ENCODE measurements at places on chromosomes 1 and 21.

DNA sequence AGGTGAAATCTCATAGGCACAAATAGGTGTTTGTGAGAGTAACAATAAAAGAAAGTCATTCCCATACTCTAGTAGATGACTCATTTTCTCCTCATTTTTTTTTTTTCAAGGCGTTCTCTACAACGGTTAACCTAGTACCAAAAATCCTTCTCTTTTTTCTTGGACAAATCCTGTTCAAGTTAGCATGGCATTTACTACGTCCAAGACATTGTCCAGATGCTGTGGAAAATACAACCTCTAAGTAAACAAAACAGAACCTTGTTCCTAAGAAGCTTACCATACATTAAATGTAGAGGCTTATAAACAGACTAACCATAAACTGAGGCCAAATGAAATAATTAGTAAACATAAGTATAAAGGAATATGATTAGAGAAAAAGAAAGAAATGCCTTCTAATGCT, 76.2 kb upstream of the RGS4 start:
- DNase-seq, result no peak

DNA sequence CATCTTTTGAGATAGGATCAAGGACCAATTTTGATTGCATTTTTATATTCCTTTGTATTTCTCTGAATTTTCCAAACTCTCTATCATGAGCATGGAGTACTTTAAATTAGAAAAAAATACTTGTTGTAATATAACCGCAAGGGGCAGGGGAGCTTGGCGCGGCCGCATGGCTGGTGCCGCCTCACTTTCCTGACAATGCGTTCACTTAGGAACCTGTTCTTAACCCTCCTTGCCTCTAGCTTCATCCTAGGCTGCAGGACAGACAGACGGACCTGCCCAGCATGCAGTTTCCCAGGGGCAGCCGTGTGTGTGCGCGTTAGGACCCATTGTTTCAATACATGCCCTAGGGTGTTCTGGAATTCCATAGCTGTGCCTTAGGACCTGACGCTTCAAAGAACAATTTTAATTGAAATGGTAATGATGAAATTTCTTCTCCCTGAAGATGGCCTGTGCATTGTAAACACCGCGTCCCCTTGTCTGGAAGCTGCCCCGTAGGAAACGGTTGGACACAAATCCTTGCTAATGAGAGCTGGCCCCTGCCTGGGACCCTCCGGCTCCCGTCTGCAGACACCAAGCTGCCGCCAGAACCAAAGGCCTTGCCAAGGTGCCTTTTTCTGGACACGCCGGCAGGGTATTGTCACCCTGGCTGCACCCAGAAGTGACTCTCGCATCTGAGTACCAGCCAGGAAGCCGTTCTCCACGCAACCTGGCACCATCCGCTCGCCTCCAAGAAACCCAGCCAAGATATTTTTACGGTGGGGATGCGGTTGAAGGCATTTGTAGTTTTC, 466.4 kb downstream of the NPHP4 start:
- DNase-seq, result no peak

DNA sequence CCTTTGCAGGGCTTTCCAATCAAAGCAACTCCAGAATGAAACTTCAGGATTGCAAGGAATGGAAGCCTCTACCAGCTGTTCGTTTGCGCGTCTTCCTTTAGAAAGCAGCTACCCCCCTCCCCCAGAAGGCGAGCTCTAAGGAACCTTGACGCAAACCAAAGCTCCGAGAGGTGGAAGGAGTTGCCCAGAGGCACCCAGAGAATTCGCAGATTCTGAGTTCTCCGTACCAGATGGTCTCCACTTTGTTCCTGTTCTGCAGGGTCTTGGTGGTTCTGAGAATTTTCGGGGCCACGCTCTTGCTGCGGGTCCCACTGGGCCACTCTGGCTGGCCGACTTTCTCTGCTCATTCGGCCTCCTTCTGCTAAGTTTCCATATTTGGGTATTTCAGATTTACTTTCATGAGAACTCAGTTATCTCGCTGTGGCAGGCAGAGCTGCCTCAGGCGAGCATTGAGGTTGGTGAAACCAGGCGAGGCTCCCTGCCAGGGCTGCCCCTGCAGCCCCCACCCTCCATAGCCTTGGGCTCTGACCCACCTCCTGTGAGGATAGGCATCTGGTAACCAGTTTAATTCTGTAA, 801 bp downstream of the TRAF5 start:
- peak; percentile 39 for DNase-seq

DNA sequence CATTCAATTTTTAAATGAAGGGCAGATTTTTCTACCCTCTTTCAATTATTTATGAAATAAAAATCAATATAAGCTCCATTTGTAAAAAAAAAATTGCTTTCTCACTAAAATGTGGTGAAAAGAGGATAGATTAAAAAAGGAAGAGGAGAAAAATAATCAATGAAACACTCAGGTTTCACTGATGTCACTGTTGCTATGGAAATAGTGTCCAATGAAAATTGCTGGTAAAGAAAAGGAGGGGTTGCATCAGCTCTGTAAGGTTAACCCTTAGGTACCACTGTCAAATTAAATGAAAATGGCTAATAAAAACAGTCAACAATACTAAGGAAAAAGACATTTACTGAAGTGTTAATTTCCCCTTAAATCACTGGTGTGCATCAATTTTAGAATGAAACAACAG, 91.6 kb upstream of the TTC39A start:
- peak; percentile 39 for DNase-seq

- no peak for DNase-seq
Observed at GRCh38 chr1:57424231-57425027, 569 bp upstream of the DAB1 start.

DNA sequence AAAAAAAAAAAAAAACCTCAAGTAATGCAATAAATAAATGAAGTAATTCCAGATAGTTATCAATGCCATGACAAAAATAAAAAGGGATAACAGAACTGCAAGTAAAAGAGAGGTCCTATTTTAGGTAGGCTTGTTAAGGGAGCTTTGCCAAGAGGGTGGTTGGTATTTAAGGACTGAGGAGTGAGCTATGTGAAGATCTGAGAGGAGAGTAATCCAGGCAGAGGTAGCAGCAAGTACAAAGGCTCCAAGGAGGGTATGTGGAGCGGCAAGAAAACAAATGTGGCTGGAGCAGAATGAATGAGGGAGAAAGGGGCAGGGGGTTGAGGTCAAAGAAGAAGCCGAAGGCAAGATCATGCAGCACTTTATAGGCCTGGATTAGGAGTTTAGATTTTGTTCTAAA, 59.9 kb upstream of the CDC42BPA start:
- DNase-seq, result no peak

DNA sequence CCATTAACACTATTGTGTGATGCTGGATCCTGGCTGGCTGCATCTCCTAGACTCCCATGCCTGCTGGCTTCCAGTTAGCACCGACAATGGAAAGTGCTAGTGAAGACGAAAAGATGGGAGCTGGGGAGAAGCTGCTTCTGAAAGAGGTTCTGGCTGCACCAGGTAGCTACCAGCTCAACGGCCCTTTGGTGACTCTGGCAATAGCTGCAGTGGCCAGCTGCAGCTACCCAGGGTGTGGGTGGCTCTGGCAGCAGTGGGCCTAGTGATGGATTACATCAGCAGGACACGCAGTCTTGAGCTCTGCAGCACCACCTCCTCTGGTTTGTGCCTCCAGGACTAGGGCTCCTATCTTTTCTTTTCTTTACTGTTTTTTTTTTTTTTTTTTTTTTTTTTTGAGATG, 662.6 kb downstream of the MATN1 start:
- no peak for DNase-seq

- DNase-seq, result peak; percentile 62
Observed at GRCh38 chr1:247331172-247331524, 519 bp downstream of the ZNF496 start.

GRCh38 chr1:47002211-47002610, 21.3 kb upstream of the CYP4X1 start:
- DNase-seq, result no peak

DNA sequence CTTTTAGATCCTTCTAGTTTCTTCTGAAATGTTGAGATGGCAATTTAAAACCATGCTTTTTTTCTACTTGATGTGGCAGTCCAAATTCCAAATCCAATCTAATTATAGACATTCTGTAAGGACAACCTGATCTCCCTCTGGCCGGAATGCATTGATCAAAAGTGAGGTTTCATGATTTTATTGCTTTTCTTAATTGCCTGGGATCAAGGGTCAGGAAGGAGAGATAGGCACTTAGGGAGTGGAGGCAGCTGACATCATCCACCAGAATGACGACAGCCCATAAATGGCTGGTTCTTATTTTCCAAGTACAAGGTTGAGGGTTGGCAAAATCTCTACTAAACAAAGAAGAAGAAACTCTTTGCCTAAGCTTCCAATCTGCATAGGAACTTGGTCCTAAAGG, 46.4 kb upstream of the SCCPDH start:
- no peak for DNase-seq

- DNase-seq, result no peak
Observed at GRCh38 chr1:97784661-97785060, 136.2 kb downstream of the DPYD start.

DNA sequence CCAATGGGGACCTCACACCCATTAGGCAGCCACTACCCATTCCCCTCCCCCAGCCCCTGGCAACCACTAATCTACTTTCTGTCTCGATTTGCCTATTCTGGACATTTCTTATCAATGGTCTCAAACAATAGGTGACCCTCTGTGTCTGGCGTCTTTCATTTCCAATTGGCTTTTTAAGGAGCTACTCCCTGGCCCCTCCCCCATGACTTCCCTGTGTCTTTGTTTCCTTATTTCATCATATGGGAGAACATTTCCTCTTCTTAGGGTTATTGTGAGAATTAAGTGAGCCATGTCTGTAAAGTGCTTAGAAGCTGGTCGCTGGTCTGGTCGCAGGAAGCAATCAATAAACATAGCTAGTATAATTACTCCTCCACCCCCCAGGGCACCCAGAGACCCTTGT, 80.9 kb downstream of the SPSB1 start:
- DNase-seq, result no peak

GRCh38 chr21:15430577-15430976, 299.2 kb upstream of the USP25 start:
- no peak for DNase-seq

GRCh38 chr1:20233394-20233793, 47.1 kb upstream of the PLA2G2C start:
- DNase-seq, result peak; percentile 32

DNA sequence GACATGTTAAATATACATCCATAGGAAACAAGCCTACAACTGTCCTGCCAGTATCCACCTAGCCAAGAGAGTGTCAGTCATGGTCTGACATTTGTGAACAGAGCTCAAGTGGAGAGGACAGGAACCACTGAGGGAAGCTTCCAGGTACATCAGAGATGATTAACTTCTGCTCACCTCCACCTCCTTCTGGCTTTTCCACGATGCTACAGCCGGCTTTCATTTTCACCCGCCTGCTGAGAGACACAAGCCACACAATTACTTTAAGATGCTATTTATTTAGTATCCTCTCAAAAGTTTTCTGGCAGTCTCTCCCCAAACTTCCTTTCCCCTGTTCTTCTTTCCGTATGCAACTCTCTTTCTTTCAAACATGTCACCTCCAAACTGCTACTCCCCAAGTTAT, 2.1 kb downstream of the ETV3 start:
- DNase-seq, result peak; percentile 28

DNA sequence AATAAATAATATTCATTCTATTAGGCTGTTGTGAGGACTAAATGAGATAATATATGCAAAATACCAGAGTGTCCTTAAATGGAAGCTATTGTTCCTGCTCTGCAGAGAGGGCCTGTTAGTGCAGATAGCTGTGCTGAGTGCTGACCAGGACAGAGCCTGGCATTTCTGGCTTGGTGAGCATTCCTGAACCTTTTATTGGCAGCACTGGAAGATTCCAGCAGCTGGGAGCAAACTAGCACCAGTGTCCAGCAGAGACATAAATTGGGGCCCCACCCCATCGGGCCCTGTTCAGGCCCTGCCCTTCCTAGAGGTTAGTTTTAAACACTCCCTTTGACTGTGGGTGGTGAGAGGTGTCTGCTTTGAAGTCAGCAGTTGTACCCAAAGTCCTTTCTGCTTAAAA, 85.9 kb upstream of the GADD45A start:
- no peak for DNase-seq

DNA sequence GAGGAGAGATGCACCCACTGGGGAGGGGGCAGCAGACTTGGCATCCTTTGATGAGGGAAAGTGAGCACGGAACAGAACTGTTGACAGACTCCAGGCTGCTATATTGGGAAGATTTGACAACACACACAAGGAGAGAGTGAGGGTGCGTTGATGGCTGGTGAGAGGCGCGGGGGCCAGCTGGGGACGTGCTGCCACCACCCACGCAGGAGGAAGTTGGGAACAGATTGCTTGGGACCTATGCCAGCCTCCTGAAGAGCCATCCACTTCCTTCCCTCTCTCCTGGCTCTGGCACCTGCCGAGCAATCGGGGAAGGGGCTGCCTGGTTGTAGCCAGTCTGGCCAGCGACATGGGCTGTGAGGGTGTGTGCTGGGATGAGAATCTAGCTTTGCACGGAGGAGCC, 223.7 kb upstream of the CSF3R start:
- DNase-seq, result no peak

DNA sequence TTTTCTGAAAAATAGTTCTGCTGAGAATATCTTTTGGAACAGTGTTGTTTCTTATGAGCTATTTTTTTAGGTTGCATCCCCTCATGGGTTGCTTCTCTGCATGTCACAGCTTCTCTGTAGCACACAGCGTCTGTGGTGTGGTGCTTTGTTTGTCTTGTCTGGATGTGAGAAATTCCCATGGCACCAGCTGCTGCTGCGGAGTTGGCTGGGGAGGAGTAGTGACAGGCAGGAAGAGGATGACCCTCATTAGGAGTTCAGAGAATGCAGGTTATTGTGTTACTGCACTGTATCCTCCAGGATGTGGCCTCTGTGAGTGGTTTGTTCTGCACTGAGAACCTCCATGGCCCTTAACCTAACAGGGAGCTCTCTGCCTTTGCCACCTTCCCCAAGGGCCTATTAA, 64.8 kb downstream of the TSEN15 start:
- no peak for DNase-seq

GRCh38 chr1:27031235-27032118, 18.8 kb upstream of the TENT5B start:
- DNase-seq, result no peak

DNA sequence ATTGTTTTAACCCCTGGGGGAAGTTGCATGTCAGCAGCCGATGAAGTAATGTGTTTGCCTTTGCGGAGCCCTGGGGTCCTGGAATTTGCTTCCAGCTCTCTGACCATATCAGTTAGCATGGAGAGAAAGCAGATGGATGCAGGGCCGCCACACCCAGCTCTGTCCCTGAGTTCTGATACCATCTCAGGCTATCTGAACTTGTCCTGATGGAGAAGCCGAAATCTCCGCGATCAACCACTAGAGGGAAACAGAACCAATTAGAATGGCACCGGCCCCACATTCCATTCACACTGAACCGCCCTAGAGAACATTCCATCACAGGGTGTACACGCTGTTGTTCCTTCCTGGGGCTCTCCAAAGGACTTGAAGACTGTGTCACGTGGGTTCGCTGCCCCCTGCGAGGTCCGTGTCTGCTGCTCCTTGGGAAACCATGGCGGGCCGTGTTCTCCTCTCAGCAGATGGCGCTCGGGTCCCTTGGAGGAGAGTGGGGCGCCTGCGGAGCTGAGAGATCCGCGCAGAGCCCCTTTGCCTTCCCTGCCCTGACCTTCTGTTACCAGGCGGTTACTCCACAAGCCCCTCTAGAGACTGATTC, 75.4 kb downstream of the ABCA4 start:
- DNase-seq, result peak; percentile 13

Data from CD4-positive, alpha-beta T cell treated with Interleukin-10 for 1 hour (primary cell).